ENCODE measurements at places on chromosomes 6 and 20. TPM values are rescaled to one million over a fixed set of nuclear protein-coding genes. Genes with fewer than 3 reads are reported as not detected.

The CAPN11 gene
- total RNA-seq: not detected

The ULBP1 gene
- 1.7 TPM for total RNA-seq

The CPXM1 gene
- 3.8 TPM for total RNA-seq

The SLA2 gene
- not detected for total RNA-seq

The MKKS gene
- 16.8 TPM for total RNA-seq

The IL17F gene
- not detected for total RNA-seq

The SMOC2 gene
- total RNA-seq: not detected

The RAD21L1 gene
- total RNA-seq: not detected

The THBD gene
- total RNA-seq: 6.7 TPM

Data from fibroblast of the aortic adventitia (primary cell).